Nephron progenitor cell (in vitro differentiated cells): ENCODE measurements at places on chromosomes 16 and 17.

DNA sequence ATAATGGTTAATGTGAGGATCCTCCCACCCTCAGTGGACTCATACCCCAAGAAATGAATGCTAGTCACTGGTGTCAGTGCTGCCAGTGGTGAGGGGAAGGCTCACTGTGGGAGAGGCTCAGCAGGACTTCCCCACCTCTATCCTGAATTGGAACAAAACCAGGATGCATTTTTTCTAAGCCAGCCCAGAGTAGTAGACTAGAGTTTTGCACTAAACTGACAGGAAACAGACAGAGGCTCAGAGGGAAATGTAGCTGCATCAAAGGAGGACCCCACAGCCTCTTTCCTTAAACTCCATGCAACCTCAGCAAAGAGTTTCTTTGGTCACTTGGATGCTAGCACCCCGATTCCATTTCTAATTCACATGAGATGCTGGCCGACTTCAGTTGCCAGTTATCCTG, 10.7 kb upstream of the SKAP1 start:
- peaks cover 60% of the 10 kb centered on the region for H3K4me1 ChIP-seq
- no peak for DNase-seq
- peaks cover 19% of the 10 kb centered on the region for H3K27me3 ChIP-seq

- no peak overlapping the region for H3K4me3 ChIP-seq
- peaks cover 39% of the 10 kb centered on the region for H3K4me1 ChIP-seq
- peak overlapping the region; percentile 70 for H3K27ac ChIP-seq
- peaks cover 8% of the 10 kb centered on the region for H3K27me3 ChIP-seq
- DNase-seq, result peak; percentile 46
- no peaks in the 10 kb centered on the region for H3K36me3 ChIP-seq
Measured at GRCh38 chr16:4208341-4208751, 33.5 kb downstream of the SRL start.

DNA sequence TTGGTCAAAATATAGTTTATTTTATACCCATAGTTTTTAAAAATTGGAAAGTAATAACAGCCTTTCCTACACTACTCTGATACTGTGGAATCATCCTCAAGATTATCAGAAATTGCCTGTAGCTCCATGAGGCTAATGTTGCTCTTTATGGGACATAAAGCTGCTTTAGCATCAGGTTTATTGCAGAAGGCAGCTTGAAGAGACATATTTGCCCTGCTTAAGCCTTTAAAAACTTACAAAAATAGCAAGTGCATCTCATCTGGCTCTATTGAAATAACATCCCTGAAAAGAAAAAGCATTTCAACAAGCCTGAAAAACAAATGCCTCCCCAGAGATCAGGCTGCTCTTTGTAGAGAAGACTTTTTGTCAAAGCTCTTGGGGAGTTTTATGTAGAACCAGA, 142.9 kb upstream of the MON1B start:
- no peaks in the 10 kb centered on the region for H3K36me3 ChIP-seq
- no peak overlapping the region for H3K27ac ChIP-seq
- no peak overlapping the region for H3K4me3 ChIP-seq
- peaks cover 13% of the 10 kb centered on the region for H3K4me1 ChIP-seq
- DNase-seq, result no peak

GRCh38 chr16:31916056-31916488, 42.5 kb downstream of the ZNF267 start:
- H3K36me3 ChIP-seq, result peaks cover 93% of the 10 kb centered on the region
- H3K27me3 ChIP-seq, result no peaks in the 10 kb centered on the region
- no peak overlapping the region for H3K4me3 ChIP-seq
- no peak for DNase-seq
- no peaks in the 10 kb centered on the region for H3K4me1 ChIP-seq

- H3K4me3 ChIP-seq, result no peak overlapping the region
- H3K27me3 ChIP-seq, result peaks cover 3% of the 10 kb centered on the region
- peaks cover 39% of the 10 kb centered on the region for H3K36me3 ChIP-seq
- H3K27ac ChIP-seq, result no peak overlapping the region
- no peak for DNase-seq
Measured at GRCh38 chr17:43823350-43824084, 9.4 kb downstream of the MPP3 start.

DNA sequence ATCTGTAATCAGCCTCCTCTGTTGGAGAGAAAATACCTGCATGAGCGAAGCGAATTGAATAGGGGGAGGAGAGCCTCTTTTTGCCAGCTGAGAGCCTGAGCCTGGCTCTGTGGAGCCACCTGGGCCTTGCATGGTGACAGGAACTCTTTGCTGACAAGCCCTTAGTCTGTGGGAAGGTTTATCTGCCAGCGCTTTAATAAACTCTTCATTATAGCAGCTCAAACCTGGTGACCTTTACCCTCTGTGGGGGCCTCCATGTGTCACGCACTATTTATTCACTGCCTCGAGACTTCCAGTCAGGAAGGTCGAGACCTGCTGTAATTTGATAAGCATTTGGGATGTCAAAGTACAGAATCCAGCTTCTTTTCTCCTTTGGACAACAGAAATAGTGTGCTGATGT, 282.6 kb downstream of the CBLN1 start:
- H3K36me3 ChIP-seq, result no peaks in the 10 kb centered on the region
- peak overlapping the region; percentile 81 for H3K27ac ChIP-seq
- DNase-seq, result peak; percentile 35

DNA sequence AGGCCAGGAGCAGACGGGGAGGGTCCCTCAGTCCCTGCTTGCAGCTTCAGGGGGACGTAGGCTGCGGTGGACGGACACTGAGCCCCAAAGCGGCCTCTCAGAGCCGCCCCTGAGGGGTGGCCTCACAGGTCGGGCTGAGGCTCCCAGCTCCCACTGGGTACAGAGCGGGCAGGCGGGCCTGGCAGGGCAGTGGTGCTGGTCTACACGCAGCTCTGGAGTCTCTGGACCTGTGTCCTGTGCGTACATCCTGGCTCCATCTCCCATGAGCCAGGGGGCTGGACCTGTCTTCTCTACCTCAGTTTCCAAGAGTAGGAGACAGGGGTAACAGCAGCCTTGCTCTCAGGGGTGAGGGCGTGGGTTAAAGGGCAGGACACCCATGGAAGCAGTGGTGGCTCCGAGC, 1.7 kb downstream of the DPEP1 start:
- no peak overlapping the region for H3K27ac ChIP-seq
- peaks cover 47% of the 10 kb centered on the region for H3K4me1 ChIP-seq
- no peaks in the 10 kb centered on the region for H3K36me3 ChIP-seq

- no peak overlapping the region for H3K27ac ChIP-seq
- peak; percentile 63 for DNase-seq
- no peak overlapping the region for H3K4me3 ChIP-seq
- H3K27me3 ChIP-seq, result peaks cover 2% of the 10 kb centered on the region
Measured at GRCh38 chr17:41496803-41497484, 7.2 kb upstream of the KRT36 start.

- no peak overlapping the region for H3K27ac ChIP-seq
- no peaks in the 10 kb centered on the region for H3K36me3 ChIP-seq
- H3K4me1 ChIP-seq, result no peaks in the 10 kb centered on the region
- DNase-seq, result no peak
Measured at GRCh38 chr17:14582996-14583395, 282.1 kb downstream of the HS3ST3B1 start.

GRCh38 chr16:86227801-86228200, 282.5 kb upstream of the FOXF1 start:
- H3K4me1 ChIP-seq, result peaks cover 17% of the 10 kb centered on the region
- no peak overlapping the region for H3K27ac ChIP-seq
- peaks cover 2% of the 10 kb centered on the region for H3K36me3 ChIP-seq
- no peak overlapping the region for H3K4me3 ChIP-seq
- no peak for DNase-seq

DNA sequence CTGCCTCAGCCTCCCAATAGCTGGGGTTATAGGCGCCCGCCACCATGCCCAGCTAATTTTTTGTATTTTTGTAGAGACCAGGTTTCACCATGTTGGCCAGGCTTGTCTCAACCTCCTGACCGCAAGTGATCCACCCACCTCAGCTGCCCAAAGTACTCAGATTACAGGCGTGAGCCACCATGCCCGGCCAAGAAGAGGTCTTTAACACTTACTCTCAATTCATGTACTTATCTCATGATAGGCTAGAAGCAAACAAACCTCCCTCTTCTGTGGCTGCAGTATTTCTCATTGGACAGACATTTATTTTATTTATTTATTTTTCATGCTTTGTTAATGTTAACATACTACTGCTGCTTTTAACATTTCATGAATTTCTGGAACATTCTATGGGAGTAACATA, 7.0 kb upstream of the NT5C start:
- H3K4me1 ChIP-seq, result no peaks in the 10 kb centered on the region
- peaks cover 64% of the 10 kb centered on the region for H3K36me3 ChIP-seq
- H3K27ac ChIP-seq, result no peak overlapping the region
- no peak for DNase-seq

- peak overlapping the region; percentile 75 for H3K27ac ChIP-seq
- no peak overlapping the region for H3K4me3 ChIP-seq
- H3K36me3 ChIP-seq, result no peaks in the 10 kb centered on the region
Measured at GRCh38 chr16:77711775-77712174, 10.5 kb upstream of the NUDT7 start.

DNA sequence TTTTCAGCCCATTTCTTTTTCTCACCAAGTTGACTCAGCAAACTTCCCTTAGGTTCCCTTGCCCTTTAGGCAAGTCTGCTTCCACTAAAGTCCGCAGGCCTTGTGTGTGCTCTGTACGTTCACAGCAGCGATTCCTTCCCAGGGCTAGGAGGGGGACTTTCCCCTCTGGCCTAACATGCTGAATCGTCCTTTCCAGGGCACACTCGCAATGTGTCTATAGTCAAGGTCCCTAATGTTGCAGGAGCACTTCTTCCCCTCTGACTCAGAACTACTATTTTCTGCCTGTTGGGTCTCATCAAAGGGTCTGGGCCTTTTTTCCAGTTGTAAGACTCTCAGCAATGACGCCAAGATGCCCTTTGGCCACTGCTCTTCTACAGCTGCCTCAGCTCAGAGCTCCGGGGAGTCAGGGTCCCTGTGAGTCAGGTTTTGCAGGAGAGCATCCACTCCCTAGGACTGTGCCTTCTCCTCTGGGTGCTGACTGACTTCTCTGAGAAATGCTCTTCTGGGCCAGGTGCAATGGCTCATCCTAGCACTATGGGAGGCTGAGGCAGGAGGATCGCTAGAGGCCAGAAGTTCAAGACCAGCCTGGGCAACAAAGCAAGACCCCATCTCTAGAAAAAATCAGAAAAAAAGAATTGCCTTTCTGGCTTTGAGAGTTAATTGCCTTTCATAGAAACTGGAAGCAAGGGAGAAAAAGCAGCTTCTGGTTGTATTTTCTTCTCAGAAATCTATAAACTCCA, 64.4 kb upstream of the TBX2 start:
- no peak overlapping the region for H3K4me3 ChIP-seq
- peaks cover 47% of the 10 kb centered on the region for H3K4me1 ChIP-seq
- H3K27me3 ChIP-seq, result peaks cover 24% of the 10 kb centered on the region
- H3K36me3 ChIP-seq, result no peaks in the 10 kb centered on the region

DNA sequence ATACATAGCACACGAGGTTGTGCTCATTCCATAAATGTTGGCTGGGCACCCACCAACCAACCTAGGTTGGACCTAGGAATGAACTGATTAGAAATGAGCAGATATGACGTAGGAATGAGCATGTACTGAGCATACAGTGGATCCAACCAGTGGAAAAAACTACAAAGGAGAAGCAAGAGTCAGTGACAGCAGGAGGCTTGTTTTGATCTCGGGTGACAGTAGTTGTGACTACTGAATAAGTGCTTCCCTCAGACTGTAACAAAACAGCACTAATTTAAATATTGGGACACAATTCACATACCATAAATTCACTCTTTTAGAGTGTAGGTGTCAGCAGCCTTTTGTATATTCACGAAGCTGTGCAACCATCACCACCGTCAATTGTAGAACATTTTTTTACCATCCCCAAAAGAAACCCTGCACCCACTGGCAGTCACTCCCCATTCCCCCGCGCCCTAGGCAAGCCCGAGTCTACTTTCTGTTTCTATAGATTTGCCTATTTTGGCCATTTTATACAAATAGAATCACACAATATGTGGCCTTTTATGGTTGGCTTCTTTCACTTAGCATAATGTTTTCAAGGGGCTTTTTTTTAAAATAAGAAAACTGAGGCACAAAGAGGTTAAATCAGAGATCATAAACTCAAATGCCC, 7.0 kb downstream of the VAC14 start:
- no peak for DNase-seq
- peaks cover 51% of the 10 kb centered on the region for H3K4me1 ChIP-seq
- peaks cover 13% of the 10 kb centered on the region for H3K36me3 ChIP-seq
- H3K27ac ChIP-seq, result peak overlapping the region; percentile 54
- peaks cover 5% of the 10 kb centered on the region for H3K27me3 ChIP-seq
- H3K4me3 ChIP-seq, result no peak overlapping the region

DNA sequence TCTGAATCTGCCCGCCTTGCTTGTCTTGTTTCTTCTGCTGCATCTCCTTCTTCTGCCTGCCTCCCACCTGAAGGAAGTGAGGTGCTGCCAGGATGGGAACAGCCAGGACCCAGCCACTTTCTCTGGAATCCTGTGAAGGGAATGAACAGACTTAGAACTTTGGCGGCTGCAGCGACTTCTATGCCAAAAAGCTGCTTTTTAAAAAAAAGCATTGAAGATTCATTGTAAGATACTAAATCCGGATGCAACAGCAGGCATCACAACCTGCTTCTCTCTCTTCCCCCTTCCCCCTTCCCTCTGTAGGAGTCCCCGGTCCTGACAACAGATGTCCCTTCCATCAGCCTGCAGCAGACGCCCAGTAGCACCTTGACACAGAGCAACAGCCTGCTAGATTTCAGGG, 176.3 kb downstream of the HS3ST4 start:
- no peak for DNase-seq
- peaks cover 24% of the 10 kb centered on the region for H3K4me1 ChIP-seq
- peak overlapping the region; percentile 75 for H3K27ac ChIP-seq
- H3K27me3 ChIP-seq, result peaks cover 5% of the 10 kb centered on the region

GRCh38 chr17:16820161-16820877, 130.3 kb downstream of the CCDC144A start:
- H3K36me3 ChIP-seq, result no peaks in the 10 kb centered on the region
- H3K4me3 ChIP-seq, result no peak overlapping the region
- no peak for DNase-seq
- peaks cover 29% of the 10 kb centered on the region for H3K27me3 ChIP-seq
- H3K27ac ChIP-seq, result no peak overlapping the region
- H3K4me1 ChIP-seq, result no peaks in the 10 kb centered on the region

DNA sequence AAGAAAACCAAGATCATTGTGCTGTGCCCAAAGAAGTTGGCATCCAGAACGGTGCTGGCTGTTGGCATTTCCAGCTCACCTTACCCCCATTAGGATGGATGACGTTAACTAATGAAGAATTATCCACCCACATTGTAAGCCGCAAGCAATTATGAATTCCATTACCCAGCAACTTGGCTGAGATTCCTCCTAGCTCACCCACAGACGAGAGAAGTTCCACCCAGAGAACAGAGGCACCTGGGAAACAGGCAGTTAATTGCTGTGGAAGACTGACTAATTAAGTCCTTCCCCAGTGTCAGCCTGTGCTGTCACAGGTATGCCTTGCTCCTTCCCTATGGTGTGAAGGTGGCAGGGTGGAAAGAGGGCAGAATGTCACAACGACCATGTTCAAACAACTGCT, 456.2 kb upstream of the CDH5 start:
- peaks cover 27% of the 10 kb centered on the region for H3K4me1 ChIP-seq
- peaks cover 2% of the 10 kb centered on the region for H3K36me3 ChIP-seq
- no peak overlapping the region for H3K4me3 ChIP-seq
- no peak overlapping the region for H3K27ac ChIP-seq
- DNase-seq, result no peak

GRCh38 chr16:4859900-4860255, 12.6 kb downstream of the UBN1 start:
- peaks cover 45% of the 10 kb centered on the region for H3K36me3 ChIP-seq
- DNase-seq, result no peak
- H3K4me1 ChIP-seq, result no peaks in the 10 kb centered on the region
- no peak overlapping the region for H3K27ac ChIP-seq

- DNase-seq, result no peak
- peaks cover 2% of the 10 kb centered on the region for H3K27me3 ChIP-seq
- no peaks in the 10 kb centered on the region for H3K4me1 ChIP-seq
- H3K27ac ChIP-seq, result no peak overlapping the region
- peaks cover 92% of the 10 kb centered on the region for H3K36me3 ChIP-seq
Measured at GRCh38 chr17:61822326-61823285, 40.7 kb downstream of the BRIP1 start.
